Activated CD4-positive, alpha-beta T cell treated with anti-CD3 and anti-CD28 coated beads for 1 hour (primary cell): ENCODE measurements at places on chromosomes 7 and 10.

DNA sequence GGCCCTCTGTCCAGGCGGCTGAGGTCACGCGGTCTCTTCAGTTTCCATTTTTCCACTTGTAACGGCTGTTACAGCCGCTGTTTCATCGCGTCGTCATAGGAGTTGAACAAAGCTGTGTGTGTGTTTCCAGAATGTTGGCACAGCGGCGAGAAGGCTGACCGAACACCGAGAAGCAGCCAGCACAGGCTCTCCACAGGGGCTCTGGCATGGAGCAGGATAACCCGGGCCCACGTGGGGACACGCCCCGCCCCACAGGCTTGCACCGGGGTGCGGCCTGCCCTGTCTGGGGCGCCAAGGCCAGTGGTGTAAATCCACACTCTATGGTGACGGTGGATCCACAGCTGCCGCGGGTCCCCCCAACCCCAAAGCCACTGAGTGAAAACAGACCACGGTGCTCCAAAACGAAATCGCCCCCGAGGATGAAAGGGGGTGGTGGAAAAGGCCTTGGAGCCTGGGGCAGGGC is 448.2 kb downstream of the DNAJB6 start:
- DNase-seq = no peak

GRCh38 chr10:84933402-84933801 is 605.0 kb downstream of the CCSER2 start:
- DNase-seq = no peak

GRCh38 chr10:129849452-129849750 is 114.7 kb downstream of the EBF3 start:
- no peak for DNase-seq

DNA sequence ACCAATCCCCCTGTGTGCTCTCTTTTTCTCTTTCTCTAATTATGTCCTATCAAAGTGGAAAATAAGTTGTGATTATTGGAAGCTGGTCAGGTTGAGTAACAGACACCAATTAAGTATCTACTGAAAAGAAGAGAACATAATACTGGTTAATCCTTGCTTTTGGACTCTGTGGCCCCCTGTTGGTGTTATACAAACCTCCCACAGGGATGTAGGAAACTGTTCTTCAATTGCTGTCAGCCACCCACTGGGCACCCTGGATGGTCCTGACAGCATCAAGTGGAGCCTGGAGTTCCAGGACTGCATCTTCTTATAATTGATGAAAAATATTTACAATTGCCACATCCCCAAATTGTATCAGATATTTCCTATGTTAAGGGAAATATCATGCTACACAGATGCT is 939.7 kb downstream of the KCNMA1 start:
- no peak for DNase-seq

- DNase-seq = no peak
Measured at GRCh38 chr7:148773334-148773733, 74.6 kb downstream of the CUL1 start.

GRCh38 chr7:130113887-130114286 is 43.6 kb downstream of the KLHDC10 start:
- no peak for DNase-seq

DNA sequence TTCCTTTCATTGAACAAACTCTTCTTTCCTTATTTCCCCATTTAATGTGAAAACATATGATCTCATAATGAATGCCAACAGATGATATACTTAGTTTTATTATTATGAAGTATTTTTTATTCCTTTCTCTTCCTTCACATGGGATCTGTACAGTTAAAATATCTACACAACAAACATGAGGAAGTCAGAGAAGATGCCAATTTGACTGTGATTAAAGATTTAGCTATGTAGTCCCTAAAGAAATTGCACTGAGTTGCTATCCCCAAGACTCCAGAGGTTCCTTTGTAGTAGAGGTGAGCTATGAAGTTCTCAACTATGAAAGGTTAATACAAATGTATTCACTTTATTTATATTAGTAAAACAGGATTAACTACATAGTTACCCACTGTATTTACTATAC is 60.6 kb upstream of the LRRN3 start:
- no peak for DNase-seq

DNA sequence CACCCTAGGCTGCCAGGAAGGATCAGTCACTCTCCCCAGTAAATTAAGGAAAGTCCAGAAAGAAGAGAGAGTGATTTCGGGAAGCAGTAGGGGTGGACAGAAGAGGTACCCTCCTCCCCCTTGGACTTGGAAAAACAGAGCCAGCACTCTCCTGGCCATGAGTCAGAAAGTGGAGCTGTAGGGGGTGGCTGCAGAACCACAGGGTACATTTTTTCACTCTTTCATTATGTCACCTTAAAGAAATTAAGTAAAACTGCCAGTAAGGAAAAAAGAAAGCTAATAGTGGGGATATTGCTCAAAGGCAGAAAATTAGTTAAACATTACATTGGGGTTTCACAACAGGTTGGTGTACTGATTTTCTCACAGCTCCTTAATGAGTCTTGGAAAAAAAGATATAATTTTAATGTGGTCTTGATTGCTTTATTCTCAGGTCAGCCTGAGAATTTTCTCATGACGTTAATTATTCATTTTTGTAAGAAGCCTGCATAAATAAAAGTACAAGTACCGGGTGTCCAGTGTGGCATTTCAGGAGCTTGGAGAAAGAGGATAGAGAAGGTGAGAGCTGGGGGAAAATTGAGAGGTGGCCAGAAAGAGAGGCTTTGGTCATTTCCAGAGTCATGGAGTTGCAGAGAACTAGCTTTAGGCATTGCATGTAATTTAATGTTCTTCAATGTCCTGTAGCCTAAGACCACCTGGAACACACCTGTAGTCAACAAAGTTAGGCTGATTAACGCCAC is 23.2 kb upstream of the AOAH start:
- no peak for DNase-seq

- no peak for DNase-seq
Measured at GRCh38 chr7:92695308-92696261, 105.4 kb upstream of the FAM133B start.

DNA sequence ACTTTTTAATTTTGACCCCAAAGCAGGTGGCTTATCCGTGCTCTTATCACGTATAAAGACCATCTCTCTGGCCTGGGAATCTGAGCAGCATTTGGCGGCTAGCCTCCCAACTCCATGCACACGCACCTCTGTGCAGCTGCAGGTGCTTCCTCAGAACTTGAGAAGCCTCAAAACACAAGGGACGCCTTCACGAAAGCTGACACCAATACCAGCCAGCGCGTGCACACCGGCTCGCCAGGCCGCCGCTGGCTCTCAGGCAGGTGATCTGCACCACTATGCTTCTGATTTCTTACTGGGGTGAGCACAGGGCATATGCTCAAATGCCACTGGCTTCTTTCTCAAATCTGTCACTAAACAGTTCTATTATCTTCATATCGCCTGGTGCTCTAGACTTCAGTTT is 145.0 kb downstream of the PARD3 start:
- no peak for DNase-seq

- no peak for DNase-seq
Measured at GRCh38 chr7:108455998-108456677, at the start of gene NRCAM. Gene NRCAM (minus strand): TSS chr7:108456436. CDS start chr7:108240064, 216,372 bp downstream.

DNA sequence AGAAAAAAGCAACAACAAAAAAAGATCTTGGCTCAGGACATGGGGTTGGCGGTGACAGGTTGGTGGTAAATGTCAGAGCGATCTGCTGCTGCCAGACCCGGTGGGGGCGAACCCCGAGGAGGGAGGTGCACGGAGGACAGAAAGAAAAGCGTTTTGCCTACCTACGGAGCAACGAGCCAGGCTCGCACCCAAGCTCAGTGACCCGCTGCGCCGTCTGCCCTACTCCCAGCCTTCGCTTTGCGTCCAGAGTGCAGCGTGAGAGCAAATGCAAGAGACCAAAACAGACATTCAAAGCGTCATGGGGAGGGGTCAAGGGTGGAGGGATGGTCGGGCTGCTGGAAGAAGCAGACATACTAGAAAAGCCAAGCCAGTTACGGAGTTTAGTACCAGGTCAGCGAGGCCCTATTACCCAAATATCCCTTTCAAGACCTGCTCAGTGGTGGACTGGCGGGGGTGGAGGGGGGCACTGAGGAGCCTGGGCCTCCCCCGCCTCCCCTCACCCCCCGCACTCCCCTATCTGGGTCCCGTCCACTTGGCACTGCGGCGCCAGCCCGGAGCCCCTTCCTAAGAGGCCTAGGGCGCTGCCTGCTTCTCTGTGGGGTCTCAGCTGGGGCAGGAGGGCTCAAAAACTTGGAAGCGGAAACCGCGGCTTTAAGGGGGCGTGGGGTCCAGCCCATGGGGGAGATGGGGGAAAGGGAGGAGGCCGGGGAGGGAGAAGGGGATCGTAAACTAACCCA is 66.9 kb downstream of the SLC29A4 start:
- DNase-seq = no peak
